Jurkat, Clone E6-1 (cell line): ENCODE measurements at places on chromosomes 12 and 14.

GRCh38 chr14:20597108-20597507 lies 5.9 kb upstream of the RNASE12 start:
- no peak for DNase-seq

DNA sequence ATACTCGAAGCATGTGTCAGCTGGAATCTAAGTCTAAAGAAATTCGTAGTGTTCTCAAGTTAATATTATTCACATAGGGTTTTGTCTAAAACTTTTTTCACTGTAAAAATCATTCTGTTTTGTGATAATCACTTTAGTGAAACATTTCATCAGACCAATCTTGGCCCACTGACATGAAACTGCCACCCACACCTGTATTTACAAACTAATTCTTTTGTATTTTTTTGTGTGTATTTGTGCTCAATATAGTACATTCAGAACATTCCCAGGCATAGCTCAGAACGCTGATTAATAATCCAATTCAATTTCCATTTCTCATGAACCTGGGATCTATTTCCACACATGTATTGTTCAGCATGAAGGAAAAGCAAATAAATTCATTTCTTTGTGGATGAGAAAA lies 191.7 kb downstream of the RASSF9 start:
- no peak for DNase-seq

DNA sequence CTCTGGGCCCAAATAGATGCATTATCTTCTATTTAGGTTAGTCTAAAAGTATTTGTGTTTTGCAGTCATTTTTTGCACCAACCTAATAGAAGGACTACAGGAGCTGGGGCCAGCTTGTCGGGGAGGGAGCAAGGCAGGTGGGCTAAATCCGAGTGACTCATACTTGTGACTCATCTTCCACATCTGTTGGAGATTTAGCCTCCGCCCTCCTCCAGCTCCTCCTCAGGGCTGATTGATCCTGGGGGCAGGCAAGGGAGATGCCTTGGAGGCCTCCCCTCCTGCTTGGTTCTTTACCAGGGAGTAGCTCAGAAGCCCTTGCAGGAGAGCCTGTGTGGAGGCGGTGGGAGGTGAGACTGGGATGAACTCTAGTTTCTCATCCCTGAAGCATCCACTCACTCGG lies 27.9 kb downstream of the RHOF start:
- DNase-seq = no peak

DNA sequence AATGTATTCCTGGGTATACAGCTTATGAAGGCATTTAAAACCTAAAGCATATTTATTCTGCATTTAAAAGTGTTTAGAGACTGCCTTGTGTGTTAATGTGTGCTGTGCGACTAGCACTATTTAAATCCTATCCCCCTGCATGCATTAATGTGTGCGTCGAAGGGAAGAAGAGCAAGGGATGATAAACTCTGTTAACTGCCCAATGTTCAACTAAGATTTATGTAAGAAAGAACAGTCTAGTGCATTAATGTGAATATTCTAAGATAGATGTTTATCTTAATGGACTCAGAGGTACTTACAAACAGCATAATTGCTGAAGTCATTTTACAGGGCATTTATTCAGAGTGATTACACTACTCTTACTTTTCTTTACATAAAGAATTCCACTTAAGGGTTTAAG lies 424.8 kb downstream of the DIO2 start:
- DNase-seq = no peak

GRCh38 chr12:6457220-6457945 lies 5.5 kb downstream of the TAPBPL start:
- DNase-seq = no peak

GRCh38 chr14:32491416-32492016 lies 162.4 kb downstream of the AKAP6 start:
- DNase-seq = no peak

DNA sequence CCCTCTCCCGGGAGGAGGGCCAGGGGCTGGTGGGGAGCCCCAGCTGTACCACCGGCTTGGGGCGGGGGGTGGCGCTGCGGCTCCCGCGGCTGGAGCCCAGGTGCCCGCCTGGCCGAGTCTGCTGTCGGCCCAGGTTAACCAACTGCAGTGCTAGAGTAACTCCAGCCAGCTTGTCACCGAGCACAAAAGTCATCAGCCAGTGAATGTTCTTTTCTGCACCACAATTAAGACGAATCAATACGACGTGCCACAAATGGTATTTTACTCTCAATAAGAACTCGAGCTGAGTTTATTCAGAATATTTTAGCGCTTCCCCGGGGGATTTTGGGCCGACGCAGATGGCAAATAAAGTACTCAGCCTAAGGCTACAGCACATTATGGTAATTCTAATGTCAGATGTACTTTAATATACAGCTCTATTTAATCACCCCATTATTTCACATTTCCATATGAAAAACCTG lies 83.2 kb downstream of the BCL11B start:
- DNase-seq = no peak

GRCh38 chr12:62656591-62657362 lies 190.2 kb downstream of the MON2 start:
- no peak for DNase-seq

GRCh38 chr12:9868311-9868801 lies 798 bp downstream of the CLEC2B start:
- DNase-seq = peak; percentile 47
